ENCODE measurements at places on chromosomes 1 and 21.

DNA sequence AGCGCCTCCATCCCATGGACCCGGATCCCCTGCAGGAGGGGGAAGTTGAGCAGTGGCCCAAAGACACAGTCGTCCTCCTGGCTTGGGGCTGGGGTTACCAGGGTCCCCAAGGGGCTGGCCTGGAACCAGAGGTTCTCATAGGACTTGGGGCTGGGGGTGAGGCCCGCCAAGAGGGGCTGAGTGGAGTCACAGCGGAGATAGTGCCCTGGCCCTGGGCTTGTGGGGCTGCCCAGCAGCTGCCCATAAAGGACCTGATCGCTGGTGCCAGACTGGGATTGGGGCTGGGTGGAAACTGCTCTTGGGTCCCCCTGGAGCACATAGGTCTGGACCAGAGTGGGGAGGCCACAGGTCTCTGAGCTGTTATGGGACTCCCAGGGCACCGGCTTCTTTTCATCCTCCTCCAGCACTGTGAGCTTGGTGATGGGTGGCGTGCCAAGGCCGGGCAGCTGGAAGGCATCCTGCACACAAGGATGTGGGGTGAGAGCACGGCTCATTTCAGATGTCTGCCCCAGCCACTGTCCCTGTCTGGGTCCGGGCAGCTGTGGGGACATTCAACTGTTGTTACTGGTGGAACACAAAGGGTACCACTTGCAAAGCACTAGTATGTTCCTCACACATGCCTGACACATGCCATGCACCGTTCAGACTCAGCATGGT is 2.3 kb upstream of the MRPS15 start:
- no peak for DNase-seq

DNA sequence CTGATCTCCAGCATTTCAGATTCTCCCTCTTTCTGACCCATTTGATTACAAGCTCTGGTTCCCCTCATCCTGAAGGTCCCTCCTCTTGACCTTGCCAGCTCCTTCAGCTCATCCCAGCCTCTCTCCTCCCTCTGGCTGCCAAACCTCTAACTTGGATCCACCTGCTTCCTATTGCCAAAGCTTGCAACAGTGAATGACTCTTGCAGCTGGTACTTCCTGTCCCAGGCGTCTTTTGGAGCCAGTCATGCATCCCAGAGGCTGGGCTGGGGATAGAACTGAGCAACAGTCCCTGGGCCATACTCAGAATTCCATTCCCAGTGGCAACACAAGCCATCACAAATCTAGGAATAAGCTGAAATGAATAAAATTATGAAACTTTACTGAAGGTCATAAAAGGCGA is 27.7 kb upstream of the SPOCD1 start:
- DNase-seq: no peak

- no peak for DNase-seq
Measured at GRCh38 chr21:45286671-45287437, 841 bp downstream of the POFUT2 start.

DNA sequence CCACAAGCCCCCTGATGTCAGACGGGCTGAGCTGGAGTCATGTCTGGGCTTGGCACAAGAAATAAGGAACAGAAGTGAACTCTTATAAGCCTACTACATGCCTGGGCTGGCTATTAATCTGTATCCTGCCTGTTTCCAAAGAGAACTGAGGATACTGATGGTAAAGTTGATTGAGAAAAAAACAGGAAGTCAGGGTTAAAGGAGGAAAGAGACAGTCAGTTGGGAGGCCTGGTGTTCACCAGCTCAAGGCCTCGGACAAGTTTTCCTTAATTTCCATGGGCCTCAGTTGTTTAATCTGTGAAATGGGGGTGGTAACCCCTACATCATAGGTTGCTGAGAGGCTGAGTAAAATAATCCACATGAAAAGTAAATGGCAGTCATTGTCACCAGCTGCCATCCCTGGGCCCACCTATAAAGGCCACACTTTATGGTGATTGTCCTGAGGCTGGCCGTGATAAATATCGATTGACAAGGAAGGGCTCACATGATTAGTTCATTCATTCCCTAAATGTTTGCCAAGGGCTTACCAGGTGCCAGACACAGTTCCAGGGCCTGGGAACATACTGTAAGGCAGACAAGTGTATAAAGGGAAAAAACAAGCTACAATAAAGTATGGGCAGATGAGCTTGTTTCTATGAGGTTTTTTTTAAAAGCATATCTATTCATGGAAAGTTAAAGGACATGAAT is 2.8 kb downstream of the ALDH4A1 start:
- no peak for DNase-seq

- no peak for DNase-seq
Measured at GRCh38 chr1:234934611-234935033, 194.0 kb downstream of the TOMM20 start.

GRCh38 chr1:31768407-31768907 is 4.3 kb upstream of the ADGRB2 start:
- DNase-seq: no peak

- DNase-seq: no peak
Measured at GRCh38 chr1:53967409-53968124, 21.4 kb downstream of the LRRC42 start.

DNA sequence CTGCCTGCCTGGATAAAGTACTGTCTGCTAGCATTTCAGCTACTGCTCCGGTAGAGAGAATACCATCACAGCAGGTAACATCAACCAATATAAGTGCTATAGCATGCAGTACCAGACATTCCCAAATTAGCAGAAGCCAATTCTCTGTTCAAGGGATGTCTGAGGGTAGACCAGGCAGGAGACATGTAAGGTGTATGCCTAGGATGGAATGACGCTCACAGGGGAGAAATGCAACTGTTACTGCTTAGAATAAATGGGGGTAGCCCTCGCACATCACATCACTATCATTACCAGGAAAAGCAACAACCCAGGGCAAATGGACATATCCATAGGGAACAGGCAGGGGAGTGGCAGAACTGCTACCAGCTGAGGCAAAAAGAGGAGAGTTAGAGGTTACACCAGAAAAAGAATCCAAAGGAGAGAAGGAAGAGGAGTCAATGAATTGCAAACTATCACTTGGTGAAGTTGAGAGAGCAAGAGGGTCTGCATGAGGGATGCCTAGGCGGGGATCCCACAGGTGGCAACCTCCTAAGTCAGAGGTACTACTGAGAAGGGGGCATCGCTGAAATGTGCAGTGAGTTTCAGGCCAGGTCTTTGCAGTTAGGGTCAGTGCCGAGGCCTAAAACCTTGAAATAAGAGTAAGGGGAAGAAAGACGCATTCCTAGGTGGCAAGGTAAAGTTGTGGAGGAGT is 1.1 kb downstream of the UBE2Q1 start:
- DNase-seq: no peak

DNA sequence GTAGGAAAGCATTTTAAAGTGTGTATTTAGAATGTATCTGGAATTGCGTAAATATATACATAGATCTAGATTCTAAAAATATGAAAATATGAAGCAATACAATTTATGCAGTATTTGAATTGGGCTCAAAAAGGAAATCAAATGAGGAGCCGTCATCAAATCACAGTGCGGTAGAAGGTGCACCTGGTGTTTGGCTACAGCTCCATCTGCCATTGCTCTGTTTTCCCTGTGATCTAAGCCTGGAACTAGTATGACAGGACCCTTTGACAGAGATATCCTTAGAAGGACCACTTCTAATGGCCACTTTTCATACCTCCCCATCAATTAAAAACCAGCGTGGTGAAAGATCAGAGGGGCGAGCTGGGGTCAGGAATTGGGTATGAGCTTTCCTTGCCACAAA is 202.6 kb downstream of the NFIA start:
- no peak for DNase-seq

DNA sequence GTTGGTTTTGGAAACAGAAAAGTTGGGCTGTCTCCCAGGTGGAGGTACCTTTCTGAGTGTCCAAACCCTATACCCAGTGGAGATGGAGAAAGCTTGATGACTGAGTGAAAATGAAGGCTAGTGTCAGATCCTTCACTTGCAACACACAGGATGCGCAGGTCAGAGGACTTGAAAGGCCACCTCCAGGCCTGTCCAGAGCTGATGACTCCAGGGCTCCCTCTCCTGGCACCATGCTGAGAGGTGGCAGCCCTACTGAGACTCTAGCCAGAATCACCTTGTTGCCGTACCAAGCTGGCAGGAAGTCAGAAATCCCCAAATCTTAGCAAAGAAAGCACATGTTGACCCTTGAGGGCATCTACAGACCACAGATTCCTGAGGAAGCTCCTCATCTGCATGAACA is 16.4 kb downstream of the KNCN start:
- no peak for DNase-seq

GRCh38 chr1:201419746-201420607 is 1.6 kb downstream of the TNNI1 start:
- DNase-seq: no peak

DNA sequence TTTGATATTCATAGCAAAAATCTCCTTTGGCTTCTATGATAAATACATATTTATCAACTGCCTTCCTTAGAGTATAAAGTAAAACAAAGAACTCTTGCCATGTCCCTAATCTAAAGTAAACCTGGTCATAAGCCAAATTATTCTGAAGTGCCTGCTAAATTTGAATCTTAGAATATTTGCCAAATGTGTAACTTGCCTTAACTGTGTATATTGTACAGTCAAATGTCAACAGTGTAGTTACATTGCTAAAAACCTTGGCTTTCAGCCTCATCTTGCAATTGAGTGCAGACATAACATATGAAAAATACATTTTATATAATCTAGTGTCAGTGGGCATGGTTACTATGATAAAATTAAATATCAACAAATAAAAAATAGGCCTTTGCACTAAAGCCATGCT is 583.4 kb upstream of the ADAMTS5 start:
- DNase-seq: no peak

GRCh38 chr1:109266965-109267364 is 16.0 kb downstream of the PSRC1 start:
- no peak for DNase-seq

Data from progenitor cell of endocrine pancreas (in vitro differentiated cells).